AG08396 (cell line): ENCODE measurements at places on chromosomes 4 and X.

- DNase-seq = no peak
These were observed 206.7 kb upstream of the CNKSR2 start for GRCh38 chrX:21167494-21167893.

GRCh38 chrX:44874420-44875184 lies 1.6 kb downstream of the KDM6A start:
- peak; percentile 69 for DNase-seq

- no peak for DNase-seq
These were observed 90.5 kb upstream of the RAPGEF2 start for GRCh38 chr4:159012381-159012780.

DNA sequence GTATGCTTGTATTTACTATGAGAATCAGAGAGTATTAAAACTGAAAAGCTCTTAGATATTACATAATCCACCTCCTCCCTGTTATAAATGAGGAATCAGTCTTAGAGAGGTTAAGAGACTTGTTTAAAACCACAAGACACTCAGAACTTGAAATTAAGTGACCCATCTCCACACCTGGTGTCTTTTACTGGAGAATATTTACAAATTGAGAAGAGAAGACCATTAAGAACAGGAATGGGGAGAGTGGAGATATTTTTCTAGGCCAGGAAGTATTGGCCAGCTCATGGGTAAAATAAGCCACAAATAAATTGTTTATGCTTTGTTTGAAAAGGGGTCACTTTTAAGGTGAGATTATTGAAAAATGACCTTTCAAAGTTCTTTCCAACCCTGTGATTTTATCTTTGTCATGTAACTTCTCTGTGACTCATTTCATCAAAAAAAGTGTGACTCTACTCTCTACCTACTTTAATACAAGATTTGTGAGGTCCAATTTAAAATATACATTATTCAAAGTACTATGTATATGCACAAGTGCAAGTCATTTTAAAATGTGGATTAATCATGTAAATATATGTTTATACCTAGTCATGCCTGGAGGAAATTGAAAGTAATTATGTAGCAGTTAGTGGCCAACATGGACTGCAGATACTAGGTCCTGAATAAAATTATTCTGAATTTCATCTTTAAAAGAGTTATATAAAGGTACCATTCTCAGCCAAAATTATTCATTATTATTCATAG lies 15.9 kb upstream of the COX7B2 start:
- no peak for DNase-seq

DNA sequence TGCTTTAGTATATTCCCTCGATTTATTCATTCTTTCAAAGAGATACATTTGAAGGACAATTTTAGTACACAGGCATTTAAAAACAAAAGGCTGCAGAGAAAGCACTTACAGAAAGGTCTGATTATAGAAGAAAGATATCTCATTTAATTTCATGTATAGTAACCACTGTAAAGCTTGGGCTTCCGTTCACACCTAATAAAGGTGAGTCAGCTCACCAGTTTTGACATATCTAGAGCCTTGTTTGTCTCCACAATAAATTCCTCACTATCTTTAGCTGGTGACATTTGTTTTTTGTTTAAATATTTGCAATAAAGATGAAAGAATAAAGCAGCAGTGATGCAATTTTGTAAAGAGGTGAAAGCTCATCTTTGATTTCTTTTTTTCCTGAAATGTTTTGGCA lies 1.1 kb upstream of the EPHA5 start:
- no peak for DNase-seq

GRCh38 chr4:74874753-74875367 lies 58.1 kb upstream of the PARM1 start:
- DNase-seq = peak; percentile 58

- no peak for DNase-seq
These were observed 20.3 kb downstream of the ATP2B3 start for GRCh38 chrX:153537526-153538295.

DNA sequence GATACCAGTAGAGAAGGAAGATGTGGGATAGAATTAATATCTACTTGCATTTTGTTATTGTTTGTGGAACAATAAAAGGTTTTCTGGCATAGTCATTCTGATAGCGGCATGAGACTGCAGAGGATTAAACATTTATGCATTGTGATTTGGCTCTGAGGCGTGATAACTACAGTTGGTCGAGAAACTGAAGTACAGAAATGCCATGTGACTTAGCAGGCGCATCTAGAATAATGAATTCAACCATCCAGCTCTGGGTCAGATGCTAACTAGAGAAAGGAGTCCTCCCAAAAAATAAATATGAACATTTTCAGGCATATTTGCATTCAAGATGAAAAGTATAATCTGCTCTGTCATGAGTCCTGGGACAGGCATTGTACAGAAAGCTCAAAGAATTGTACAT lies 62.8 kb downstream of the CCSER1 start:
- no peak for DNase-seq

DNA sequence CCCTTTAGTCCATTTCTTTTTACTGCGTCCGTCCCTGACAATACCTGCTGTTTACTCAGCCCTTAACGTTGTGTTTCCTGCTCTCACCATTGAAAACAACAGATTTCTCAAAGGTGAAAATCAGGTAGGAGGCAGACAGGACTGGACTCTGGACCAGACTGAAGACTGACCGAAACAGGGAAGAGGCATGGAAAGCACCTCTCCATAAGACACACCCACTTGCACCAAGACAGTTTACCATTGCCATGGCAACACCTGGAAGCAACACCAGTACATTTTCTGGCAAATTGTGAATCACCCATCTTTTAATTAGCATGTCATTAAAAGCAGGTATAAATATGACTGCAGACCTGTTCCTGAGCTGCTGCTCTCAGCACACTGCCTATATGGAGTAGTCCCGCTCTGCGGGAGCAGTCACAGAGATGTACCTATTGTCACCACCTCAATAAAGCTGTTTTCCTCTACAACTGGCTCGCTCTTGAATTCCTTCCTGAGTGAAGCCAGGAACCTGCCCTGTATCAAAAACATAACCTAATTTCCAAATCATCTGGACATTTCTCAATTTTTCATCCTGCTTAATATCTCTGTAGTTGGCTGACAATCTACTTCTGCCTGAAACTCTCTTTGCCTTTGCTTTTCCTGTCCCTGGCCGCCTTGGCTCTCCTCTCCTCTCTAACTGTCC lies 117.0 kb downstream of the RNF150 start:
- DNase-seq = no peak

DNA sequence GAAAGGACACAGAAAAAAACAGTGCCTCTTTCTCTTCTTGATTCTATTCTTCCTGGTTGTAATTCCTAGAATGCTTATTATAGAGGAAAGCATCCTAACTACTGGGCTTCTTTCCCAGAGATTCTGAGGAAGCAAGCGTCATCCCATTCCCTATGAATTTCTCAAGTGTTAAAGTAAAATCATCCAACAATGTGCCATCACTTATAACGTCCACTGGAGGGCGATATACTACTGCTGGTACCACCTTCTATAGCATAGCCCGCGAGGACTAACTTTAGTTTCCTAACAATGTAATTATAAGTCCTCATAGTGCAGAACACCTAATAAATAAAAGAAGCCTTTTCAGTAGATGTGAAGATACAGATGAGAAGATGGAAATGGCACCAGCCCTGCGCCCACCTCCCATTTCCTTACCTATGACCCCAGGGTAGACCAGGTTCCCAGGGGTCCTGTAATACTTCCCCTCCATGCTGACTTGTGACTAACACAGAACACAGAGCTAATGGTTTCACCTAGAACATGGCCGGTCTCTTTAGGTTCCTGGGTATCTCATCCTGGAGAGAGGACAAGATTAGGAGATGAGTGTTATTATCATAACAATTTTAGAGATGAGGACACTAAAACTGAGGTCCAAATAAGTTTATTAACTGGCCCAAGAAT lies 4.2 kb downstream of the CENPVL3 start:
- peak; percentile 46 for DNase-seq

DNA sequence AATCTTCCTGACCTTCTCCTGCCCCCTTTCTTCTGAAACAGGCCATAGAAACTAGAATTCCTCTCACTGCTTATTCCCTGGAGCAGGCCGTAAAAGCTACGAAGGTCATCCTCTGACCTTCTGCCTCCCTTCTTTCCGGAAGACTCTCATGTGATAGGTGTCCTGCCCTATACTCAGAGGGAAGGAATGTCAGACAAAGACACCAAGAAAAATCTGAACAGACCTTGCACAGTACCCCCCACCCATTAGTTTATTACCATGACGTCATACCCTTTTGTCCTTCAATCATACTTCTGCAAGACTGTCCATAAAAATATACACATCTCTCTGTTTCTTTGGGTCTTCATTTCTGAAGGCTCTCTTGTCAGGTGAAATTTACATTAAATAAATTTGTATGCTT lies 1523.9 kb downstream of the RPA4 start:
- DNase-seq = no peak

DNA sequence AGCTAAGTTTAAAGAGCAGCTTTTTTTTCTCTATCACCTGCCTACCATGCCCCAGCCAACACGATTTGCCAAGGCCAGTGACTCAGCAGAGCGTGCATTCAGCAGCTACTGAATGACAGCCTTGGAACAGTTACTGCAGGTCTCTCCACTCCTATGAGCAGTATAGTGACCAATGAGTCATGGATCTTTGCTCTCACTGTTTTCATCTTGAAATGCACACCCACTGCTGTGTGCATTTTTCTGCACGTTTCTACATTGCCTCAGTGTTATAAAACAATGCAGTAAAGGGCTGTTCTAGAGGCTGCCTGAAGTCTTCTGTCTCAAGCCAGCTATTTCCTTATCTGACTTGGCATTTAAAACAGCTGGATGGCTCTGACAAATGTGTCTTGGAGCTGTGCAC lies 66.0 kb upstream of the C4orf54 start:
- DNase-seq = peak; percentile 65

- DNase-seq = no peak
These were observed 36.3 kb downstream of the POU4F2 start for GRCh38 chr4:146674829-146675570.

DNA sequence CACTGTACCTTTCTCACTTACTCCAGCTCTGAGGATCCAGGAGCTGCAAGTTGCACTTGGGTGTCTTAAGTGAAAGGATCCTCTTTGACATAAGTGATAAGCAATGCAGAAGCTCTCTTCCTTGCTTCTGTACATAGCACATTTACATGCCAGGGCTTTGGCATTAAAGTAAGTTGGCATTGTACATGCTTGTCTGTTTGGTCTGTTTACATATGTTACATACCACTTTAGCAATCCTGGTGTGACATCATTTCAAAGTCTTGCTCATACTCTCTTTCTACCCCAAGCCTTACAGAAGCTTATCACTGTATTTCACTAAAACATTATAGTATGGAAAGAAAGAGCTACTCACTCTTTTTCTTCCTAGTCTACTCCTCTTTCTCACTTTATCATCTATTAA lies 2548.3 kb downstream of the ARAP2 start:
- DNase-seq = no peak

- DNase-seq = peak; percentile 63
These were observed at the start of gene SCML2 for GRCh38 chrX:18354369-18355223. SCML2 (minus strand) TSS chrX:18354688; CDS start chrX:18334071, 20,617 bp downstream.

GRCh38 chr4:155388162-155388561 lies 11.4 kb upstream of the MAP9 start:
- no peak for DNase-seq

- DNase-seq = no peak
These were observed 455.7 kb upstream of the FAT1 start for GRCh38 chr4:187179086-187180058.

DNA sequence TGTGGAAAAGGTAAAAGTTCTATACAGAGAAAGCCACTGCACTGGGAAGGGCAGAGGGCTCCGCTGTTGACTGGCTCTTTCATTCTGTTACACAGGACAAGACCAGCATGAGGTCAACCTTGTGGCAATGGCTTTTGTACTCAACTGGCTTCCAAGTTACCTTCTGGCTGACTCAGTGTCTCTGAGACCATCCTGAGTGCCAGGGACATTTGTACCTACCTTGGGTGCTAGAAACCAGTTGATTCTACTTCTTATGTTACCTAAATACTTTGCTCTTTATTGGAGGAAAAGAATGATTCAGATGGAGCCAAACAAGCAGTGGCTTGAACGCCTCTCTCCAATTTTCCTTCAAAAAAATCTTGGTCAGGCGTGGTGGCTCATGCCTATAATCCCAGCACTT lies 123.2 kb downstream of the RBM47 start:
- DNase-seq = no peak

DNA sequence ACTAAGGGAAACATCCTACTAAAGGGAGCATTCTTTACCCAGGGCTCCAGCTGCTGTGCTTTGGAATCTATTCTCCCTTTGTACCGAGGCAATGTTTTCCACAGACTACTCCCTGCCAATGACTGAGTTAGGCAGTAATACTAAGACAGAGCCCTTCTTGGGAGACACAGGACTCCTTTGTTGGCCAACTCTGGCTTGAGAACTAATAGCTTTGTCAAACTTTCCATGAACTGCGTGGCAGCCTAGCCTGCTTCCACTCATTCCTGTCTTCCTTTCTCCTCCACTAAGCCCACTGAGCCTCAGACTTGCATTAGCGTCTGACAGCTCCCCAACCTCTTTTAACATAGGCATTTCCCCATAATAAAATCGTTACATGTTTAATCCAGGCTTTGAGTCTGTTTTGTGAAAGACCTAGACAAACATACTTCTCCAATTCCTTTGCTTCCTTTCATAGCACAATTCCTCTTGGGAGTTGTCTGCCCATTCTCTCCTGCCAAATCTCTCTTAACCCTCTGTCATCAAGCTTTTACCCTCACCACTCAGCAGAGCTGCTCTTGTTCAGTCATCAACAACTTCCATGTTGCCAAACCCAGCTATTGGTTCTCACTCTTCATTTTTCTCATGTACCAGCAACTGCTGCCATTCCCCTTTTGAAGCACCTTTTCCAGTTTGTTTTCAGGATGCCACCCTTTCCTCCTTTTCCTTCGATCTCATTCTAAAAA lies 300.3 kb upstream of the IGFBP7 start:
- no peak for DNase-seq

GRCh38 chr4:10364194-10364593 lies 93.0 kb downstream of the ZNF518B start:
- DNase-seq = no peak

DNA sequence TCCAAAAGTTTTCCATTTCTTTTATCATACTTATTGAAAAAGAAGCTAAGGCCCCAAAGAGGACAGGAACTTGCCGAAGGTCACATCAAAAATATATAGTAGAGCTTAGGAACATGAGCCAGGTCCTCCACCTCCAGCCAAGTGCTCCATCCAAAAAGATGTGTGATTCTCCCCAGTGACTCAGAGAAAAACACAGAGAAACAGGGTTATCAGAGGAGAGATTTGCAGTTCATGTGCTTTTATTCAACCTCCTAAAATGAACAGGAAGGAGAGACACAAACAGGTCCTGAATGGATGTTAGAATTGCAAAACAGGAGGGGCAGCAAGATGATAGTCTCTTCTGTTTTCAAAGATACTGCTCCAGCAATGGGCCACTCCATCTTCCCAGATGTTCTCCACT lies 19.6 kb upstream of the FGF16 start:
- DNase-seq = no peak

DNA sequence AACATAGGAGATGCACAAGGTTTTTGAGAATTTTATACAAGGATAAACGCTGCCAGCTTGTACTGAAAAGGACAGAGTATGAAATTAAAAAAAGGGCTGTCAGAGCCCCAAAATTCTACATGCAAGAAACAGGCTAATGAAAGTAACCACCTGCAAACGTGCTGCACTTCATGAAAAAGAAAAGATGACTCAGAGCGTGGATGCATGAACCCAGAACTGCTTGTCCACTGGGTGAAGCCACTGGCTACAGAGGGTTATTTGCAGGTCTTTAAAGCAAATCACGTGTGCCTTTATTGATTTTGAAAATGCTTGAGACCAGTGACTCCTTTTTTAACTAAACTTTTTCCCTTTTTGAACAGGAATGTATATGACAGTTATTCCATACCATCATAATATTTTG lies 25.3 kb upstream of the FRMD7 start:
- DNase-seq = no peak
